ENCODE measurements at places on chromosomes 1 and 21.
A peak's percentile ranks its signal among the peaks of the same experiment; 100 is the strongest.

DNA sequence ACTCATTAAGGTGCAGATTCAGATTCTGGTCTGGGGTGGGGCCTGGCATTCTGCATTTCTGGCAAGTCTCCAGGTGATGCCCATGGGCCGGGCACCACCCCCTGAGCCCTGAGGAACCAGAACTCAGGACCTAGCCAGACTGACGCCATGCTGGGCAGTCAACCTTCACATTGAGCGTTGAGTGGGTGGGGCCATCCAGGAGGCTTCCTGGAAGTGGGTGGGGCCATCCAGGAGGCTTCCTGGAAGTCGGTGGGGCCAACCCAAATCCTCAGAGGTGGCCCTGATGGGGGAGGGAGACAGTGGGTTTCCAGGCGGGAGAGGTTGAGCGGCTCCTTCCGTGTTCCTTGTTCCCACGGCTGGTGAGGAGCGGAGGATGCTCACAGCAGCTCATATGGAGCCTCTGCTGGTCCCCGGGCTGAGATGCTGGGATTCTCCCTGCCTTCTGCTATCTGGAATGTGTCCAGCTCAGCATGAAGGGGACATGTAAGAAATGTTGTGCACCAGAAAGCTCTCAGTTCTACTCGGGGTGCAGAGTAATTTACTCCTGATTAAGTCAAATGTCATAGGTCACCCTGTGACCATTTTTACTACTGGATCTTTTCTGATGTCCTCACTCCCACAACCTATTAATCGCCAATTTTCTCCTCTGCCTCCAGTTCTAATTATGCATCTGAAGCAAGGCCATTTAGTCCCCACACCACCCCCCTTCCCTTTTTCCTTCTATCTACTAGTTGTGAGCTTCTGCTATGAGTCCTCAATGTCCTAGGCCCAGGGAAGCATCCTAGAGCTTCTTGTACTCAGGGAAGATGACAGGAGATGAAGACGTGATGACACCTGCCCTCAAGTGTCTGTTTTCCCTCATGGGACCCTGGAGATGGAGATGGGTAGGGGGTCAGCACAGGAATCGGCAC lies 435.4 kb downstream of the PTPRU start:
- DNase-seq = no peak

DNA sequence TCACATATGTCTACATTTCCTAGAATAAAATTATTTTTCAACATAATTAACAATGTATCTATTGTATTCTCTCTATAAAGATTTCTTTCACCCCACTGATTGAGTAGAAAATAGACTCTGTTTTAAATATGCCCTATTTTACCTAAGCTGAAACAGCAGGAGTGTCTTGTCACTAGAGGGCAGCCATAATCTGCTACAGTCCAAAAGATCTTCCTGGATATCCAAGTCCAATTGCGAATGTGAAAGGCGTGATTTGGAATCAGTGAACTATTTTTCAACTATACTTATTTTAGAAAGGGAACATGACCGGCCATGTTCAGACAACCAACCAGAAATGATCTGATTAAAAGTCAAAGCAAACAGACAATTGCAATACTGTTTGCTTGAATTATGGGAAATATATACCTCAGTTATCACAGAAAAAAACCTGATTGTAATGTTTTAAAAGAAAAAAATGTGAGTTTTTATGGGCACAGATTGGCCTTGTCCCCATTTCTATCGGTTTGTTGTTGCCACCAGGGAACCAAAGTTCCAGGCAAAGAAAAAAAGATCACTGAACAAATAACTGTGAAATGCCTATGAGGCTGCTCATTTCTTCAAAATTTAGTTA lies 1211.0 kb upstream of the ADGRL4 start:
- peak; percentile 11 for DNase-seq

GRCh38 chr21:38787461-38788274 lies 18.1 kb upstream of the ETS2 start:
- DNase-seq = no peak

GRCh38 chr1:231354330-231355020 lies 16.4 kb downstream of the SPRTN start:
- DNase-seq = no peak

- no peak for DNase-seq
Observed at GRCh38 chr1:20080441-20081352, 10.7 kb downstream of the PLA2G5 start.

All from iPS DF 6.9 (cell line).